ENCODE measurements at places on chromosomes 1 and 21. TPM values are rescaled to one million over a fixed set of nuclear protein-coding genes. Genes with fewer than 3 reads are reported as not detected.
A peak's percentile ranks its signal among the peaks of the same experiment; 100 is the strongest.

Gene S100A9
- total RNA-seq = 529 TPM

Gene SPATA21
- total RNA-seq = not detected

GRCh38 chr1:54407404-54408146 is 1.4 kb upstream of the SSBP3 start:
- DNase-seq = peak; percentile 62

DNA sequence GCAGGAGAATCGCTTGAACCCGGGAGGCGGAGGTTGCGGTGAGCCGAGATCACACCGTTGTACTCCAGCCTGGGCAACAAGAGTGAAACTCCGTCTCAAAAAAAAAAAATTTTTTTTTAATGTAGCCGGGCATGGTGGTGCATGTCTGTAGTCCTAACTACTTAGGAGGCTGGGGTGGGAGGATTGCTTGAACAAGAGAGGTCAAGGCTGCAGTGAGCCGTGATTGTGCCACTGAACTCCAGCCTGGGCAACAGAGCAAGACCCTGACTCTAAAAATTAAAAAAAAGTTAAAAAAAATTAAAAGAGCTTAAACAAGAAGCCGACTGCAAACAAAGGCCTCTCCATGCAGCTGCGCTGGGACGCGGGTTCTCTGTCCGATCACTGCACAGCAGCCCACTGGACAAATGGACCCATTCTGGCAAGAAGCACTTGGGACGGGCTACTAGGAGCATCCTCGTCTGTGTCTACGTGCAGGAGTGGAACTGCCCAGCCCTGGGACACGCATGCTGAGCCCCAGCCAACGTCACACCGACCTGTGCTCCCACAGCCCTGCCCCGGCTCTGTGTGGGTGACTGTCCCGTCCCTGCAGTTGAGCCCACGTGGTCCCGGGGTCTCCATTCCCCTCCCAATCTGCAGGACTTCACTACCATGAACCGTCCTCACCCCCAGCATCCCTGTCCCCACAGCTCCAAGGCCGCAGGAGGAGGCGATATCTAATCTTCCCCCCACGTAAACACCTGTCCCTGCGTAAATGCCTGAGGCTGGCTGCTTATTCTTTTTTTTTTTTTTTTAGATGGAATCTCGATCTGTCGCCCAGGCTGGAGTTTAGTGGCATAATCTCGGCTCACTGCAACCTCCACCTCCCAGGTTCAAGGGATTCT is 12.3 kb downstream of the SLC35E2B start:
- DNase-seq = no peak

- DNase-seq = peak; percentile 27
These were observed 1.0 kb downstream of the ST6GALNAC5 start for GRCh38 chr1:76868154-76868882.

GRCh38 chr1:167756730-167757405 is 35.1 kb downstream of the MPZL1 start:
- DNase-seq = peak; percentile 49

DNA sequence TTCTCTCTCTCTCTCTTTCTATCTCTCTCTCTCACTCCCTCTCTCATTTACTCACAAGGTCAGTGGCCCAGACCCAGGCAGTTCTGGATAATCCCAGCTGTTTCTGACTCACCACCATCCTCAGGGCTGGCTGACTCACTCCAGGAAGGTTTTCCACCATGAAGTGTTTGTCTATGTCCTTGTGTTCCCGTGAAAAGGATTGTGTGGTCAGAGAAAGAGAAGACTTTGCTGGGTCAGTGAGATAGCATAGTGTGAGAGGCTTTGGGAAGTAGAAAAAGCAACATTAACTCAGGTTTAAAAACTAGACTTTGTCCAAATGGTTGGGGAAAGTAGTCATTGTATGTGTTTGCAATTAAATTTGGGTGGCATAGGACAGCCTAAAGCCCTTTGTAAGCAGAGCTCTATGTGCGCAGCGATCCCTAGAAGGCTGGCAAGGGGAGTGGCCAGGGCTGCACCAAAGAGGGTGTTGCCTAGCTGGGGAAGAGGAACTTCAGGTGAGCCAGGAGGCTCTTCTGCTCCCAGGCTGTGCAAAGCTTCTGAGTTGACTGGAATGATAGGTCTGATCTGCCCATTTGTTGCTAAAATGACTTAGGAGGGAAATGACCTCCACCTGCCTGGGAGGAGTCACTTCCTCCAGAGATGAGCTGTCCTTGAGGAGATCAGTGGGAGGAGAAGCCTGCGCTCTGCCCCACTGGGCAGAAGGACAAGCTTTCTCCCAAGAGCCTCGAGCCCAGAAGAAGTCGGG is 4.9 kb upstream of the CAPN2 start:
- peak; percentile 80 for DNase-seq

GRCh38 chr1:30901798-30902581 is 6.6 kb downstream of the SDC3 start:
- DNase-seq = peak; percentile 74

GRCh38 chr1:160621633-160622413 is 25.0 kb downstream of the SLAMF1 start:
- DNase-seq = no peak

DNA sequence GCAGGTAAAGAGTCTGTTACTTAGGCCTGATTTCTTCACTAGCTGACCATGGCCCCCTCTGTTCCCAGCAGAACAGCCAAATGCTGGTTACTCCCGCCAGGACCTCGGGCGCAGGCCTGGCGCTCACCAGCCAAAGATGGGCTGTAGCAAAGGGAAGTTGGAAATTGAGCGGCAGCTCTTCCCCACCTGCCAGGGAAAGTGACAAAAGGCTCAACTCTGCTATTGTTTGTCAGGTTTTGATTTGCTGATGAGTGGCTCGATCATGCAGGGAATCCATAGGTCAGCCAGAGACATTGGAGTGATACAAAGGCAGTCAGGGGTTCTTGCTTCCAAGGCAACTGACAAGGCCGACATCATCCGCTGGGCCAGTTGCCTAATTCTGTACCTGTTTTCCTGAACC is 120.1 kb downstream of the ASTN1 start:
- DNase-seq = no peak
